ENCODE measurements at places on chromosomes 7 and 10. TPM values are rescaled to one million over a fixed set of nuclear protein-coding genes. Genes with fewer than 3 reads are reported as not detected.

DNA sequence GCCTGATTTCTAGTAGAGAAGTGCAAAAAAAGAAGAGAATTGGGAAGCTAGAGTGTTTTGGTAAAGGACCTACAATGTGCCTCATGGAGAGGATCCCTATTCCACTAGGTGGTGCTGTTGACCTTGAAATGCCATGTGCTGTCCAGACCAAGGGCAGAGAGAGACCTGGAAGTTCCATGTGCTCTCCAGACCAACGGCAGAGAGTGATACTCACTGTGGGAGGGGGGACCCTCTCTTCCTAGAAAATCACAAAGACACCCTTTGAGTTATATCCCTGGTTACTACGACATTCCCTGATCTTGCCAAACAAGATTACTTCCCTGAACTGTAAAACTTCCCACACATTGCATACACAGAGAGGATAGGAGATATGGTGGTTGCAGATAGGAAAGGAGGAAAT, 212.7 kb upstream of the ZNF804B start:
- no peaks in the 10 kb centered on the region for H3K4me1 ChIP-seq
- H3K36me3 ChIP-seq: no peaks in the 10 kb centered on the region
- DNase-seq: peak; percentile 78

- peak; percentile 78 for DNase-seq
- H3K27ac ChIP-seq: peak overlapping the region; percentile 86
- no peaks in the 10 kb centered on the region for H3K27me3 ChIP-seq
- peaks cover 27% of the 10 kb centered on the region for H3K36me3 ChIP-seq
These were observed 35.9 kb upstream of the AP5Z1 start for GRCh38 chr7:4739528-4739992.

The HTR5A gene
- not detected for total RNA-seq

The PLXNA4 gene
- total RNA-seq: 0.70 TPM

DNA sequence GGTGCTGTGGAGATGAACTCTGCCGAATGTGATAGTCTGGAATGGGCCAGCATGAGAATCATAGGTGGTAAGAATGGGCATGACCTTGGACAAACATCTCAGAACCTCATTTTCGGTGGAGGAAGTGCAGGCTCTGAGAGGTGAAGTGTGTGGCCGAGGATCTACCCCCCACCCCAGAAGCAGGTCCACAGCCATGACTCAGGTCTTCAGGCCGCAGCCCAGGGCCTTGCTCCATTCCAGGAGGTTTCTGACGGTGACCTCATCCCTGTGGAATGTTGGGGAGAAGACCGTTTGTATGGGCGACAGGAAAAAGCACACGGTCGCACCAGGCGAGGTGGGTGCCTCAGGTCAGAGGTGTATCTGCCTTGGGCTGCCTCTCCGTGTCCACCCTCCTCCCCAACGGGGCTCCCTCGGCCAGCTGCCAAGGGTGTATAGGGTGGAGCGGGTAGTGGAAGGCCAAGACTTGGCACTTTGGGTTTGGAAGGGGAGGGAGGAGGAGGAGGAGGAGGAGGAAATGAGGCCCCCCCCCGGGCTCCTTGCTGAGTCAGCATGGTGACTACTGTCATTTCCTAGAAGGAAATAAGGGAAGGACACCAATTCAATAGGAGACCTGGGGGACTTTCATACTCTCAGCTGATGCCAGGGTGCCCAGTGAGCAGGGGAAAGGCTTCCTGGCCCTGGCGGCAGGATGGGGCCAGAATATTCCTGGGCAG, 168.0 kb upstream of the RHEB start:
- H3K36me3 ChIP-seq: no peaks in the 10 kb centered on the region
- H3K27me3 ChIP-seq: no peaks in the 10 kb centered on the region
- no peak overlapping the region for H3K27ac ChIP-seq

DNA sequence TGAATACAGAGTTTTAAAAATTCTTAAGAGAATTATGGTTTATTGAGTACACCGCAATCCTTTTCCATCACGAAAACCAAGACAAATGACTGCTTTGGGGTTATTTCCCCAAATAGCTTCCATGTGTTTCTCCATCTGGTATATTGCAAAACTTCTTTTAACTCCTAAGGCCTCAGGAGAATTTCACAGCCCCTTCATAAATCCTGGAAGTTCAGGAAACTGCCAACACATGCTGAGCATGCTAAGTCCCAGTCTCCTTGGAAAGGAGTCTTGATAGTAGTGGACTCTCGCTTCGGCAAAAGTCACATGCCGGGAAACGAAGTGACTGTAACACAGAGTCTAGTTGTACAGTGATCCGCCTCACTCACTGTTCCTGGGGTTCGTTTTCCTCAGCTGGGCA, 88.1 kb upstream of the RSU1 start:
- H3K4me3 ChIP-seq: no peak overlapping the region
- peaks cover 6% of the 10 kb centered on the region for H3K27me3 ChIP-seq

The CCDC126 gene
- 6.2 TPM for total RNA-seq

DNA sequence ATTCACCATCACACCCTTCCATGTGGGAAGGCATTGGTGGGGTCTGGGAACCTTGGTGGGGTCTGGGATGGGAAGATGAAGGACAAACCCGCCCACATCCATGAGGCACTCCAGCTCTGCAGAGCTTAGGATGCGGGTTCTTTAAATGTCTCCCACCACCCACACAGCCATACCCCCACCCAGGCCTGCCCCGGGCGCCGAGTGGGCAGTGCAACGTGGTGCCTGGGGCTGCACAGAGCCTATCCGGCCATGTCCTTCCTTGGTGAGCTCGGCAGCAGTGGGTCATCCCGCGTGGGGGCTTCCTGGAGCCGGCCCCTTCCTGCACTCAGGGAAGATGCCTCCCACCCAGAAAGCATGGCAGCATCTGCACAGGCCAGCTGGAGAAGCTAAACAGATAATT, 163.5 kb upstream of the TCERG1L start:
- H3K4me3 ChIP-seq: no peak overlapping the region
- H3K36me3 ChIP-seq: no peaks in the 10 kb centered on the region
- no peak overlapping the region for H3K27ac ChIP-seq

DNA sequence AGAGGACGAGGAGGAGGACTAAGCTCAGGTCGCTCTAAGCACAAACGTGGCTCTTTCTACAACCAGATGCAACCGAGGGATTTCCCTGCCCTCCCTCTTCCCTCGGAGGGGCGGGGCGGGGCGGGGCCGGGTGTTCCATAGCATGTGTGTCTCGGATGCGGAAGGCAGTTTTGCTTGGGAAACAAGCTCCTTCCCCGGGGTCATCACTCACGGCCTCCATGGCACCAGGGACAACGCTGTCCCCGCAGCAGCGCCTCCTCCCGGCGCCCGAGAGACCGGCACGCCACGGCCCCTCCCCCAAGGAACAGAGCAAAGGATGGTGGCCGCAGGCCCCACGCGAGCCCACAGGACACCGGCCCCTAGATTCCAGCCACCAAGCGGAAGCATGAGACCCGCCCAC, 110.5 kb downstream of the PAXIP1 start:
- H3K4me1 ChIP-seq: no peaks in the 10 kb centered on the region
- no peak overlapping the region for H3K27ac ChIP-seq
- no peak for DNase-seq
- no peaks in the 10 kb centered on the region for H3K27me3 ChIP-seq
- no peaks in the 10 kb centered on the region for H3K36me3 ChIP-seq

The VPS37D gene
- 0.40 TPM for total RNA-seq

DNA sequence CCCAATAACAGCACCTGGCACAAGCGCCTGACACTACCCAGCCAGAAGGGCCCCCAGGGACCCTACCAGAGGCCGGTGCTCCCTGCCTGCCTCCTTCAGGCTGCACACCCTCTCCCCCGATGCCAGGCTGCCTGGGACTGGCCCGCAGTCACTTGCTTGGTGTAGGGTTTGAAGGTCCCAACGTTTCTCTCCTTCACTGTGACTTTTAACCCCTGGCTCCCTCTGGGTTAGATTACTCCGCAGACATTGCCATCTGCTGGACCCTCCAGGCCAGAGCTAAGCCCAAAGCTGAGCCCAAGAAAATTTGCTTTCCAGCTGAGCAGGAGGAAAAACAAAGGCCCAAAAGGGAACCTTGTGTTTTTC, 6.9 kb downstream of the CDHR1 start:
- no peak overlapping the region for H3K4me3 ChIP-seq
- peaks cover 25% of the 10 kb centered on the region for H3K27me3 ChIP-seq
- H3K4me1 ChIP-seq: no peaks in the 10 kb centered on the region
- no peak overlapping the region for H3K27ac ChIP-seq

The LIPM gene
- not detected for total RNA-seq

DNA sequence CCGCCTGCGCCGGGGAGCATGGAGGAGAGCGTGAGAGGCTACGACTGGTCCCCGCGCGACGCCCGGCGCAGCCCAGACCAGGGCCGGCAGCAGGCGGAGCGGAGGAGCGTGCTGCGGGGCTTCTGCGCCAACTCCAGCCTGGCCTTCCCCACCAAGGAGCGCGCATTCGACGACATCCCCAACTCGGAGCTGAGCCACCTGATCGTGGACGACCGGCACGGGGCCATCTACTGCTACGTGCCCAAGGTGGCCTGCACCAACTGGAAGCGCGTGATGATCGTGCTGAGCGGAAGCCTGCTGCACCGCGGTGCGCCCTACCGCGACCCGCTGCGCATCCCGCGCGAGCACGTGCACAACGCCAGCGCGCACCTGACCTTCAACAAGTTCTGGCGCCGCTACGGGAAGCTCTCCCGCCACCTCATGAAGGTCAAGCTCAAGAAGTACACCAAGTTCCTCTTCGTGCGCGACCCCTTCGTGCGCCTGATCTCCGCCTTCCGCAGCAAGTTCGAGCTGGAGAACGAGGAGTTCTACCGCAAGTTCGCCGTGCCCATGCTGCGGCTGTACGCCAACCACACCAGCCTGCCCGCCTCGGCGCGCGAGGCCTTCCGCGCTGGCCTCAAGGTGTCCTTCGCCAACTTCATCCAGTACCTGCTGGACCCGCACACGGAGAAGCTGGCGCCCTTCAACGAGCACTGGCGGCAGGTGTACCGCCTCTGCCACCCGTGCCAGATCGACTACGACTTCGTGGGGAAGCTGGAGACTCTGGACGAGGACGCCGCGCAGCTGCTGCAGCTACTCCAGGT, 29.7 kb downstream of the CHST12 start:
- H3K4me3 ChIP-seq: no peak overlapping the region
- H3K27me3 ChIP-seq: no peaks in the 10 kb centered on the region
- H3K36me3 ChIP-seq: peaks cover 36% of the 10 kb centered on the region

DNA sequence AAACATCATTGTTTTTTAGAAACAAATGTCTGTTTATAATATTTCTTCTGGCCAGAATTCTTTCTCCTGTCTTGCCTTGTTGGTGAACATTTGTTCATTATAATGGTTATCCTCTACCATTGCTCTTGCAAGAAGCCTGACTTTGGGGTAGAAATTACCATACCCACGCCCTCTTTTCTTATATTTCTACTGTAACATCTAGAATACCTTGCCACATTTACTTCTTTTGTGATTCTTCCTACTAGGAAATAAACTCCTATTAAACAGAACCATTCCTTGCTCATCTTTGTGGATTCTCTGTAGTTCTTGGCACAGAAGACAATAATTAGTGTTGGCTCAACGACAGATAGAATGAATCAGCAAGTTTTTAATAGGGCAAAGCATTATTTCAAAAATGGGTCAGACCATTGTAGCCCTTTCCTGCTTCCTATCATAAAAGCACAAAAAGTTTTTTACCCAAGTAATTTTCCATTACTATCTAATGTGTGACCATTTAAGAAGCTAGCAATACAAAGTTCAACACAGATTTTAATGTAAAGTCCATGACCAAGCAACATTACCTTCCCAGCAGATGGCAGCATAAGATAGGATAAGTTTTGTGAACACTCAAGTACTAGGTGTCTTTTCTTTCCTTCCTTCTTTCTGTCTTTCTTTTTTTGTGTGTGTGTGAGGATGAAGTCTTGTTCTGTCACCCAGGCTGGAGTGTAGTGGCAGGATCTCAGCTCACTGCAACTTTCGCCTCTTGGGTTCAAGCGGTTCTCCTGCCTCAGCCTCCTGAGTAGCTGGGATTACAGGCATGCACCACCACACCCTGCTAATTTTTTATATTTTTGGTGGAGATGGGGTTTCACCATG, 270.4 kb downstream of the HGF start:
- H3K4me3 ChIP-seq: no peak overlapping the region
- H3K4me1 ChIP-seq: no peaks in the 10 kb centered on the region
- DNase-seq: no peak
- H3K36me3 ChIP-seq: no peaks in the 10 kb centered on the region

The KDM7A gene
- total RNA-seq: 21.8 TPM

DNA sequence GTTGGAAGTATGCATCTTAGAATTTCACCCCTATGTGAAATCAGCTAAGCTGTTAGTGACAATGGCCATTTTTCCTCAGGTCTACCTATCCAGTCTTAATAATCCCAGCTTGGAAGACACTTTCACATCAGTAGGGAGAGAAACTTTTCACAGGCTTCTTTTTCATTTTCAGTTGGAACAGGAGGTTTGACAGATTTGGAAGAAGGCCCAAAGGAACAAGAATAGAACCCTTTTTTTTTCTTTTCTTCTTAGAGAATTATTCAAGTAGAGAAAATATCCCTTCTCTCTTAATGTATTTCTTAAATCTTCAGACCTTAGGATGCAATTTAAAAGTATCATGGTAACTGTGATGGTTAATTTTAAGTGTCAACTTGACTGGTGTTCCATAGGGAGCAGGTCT, 410.5 kb upstream of the C7orf33 start:
- H3K4me1 ChIP-seq: no peaks in the 10 kb centered on the region
- H3K27me3 ChIP-seq: peaks cover 2% of the 10 kb centered on the region
- no peaks in the 10 kb centered on the region for H3K36me3 ChIP-seq
- no peak overlapping the region for H3K27ac ChIP-seq
- no peak for DNase-seq
- no peak overlapping the region for H3K4me3 ChIP-seq

The DDIT4 gene
- 260 TPM for total RNA-seq

The GATA3 gene
- total RNA-seq: 79.7 TPM

The FGFR2 gene
- total RNA-seq: not detected

DNA sequence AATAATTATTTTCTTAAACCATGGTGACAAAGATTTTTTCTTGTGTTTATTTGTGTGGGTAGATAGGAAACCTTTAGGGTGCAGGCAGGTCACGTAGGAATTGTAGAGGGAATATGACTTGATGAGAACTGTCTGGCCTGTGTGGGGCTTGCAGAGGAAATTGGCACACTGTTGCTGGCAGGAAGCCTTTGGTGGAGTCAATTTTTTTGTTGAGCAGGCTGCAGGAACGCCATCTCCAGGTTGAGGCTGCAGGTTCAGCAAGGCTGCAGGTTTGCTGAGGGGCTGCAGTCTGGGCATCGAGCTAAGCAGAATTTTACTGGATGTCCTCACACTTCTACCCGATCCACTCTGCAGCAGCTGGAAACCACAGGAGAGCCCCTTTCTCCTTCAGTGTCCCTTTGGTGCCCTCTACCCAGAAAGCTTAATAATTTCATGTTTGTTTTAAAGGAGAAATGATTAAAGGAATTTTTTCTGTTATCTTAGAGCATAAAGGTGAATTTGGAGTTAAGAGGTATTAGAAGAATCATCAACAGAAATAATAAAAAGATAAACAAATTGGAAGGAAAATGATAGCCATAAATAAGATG, 37.0 kb downstream of the TBC1D12 start:
- H3K36me3 ChIP-seq: no peaks in the 10 kb centered on the region
- no peak for DNase-seq
- peaks cover 3% of the 10 kb centered on the region for H3K27me3 ChIP-seq

GRCh38 chr10:103985726-103986125, 18.8 kb downstream of the SLK start:
- no peak for DNase-seq
- peaks cover 2% of the 10 kb centered on the region for H3K36me3 ChIP-seq
- H3K4me1 ChIP-seq: peaks cover 50% of the 10 kb centered on the region
- H3K27me3 ChIP-seq: no peaks in the 10 kb centered on the region
- H3K4me3 ChIP-seq: no peak overlapping the region
- H3K27ac ChIP-seq: no peak overlapping the region

All from activated CD4-positive, alpha-beta T cell treated with anti-CD3 and anti-CD28 coated beads, Interleukin-2, amount 10 ng/mL, durations not matched to agents 24 days and 14 days (primary cell).